ENCODE measurements at places on chromosomes 1 and 21. TPM values are rescaled to one million over a fixed set of nuclear protein-coding genes. Genes with fewer than 3 reads are reported as not detected.

Gene ZBTB21
- 16.4 TPM for total RNA-seq

Gene GPR61
- total RNA-seq, result not detected

Gene IL10
- not detected for total RNA-seq

DNA sequence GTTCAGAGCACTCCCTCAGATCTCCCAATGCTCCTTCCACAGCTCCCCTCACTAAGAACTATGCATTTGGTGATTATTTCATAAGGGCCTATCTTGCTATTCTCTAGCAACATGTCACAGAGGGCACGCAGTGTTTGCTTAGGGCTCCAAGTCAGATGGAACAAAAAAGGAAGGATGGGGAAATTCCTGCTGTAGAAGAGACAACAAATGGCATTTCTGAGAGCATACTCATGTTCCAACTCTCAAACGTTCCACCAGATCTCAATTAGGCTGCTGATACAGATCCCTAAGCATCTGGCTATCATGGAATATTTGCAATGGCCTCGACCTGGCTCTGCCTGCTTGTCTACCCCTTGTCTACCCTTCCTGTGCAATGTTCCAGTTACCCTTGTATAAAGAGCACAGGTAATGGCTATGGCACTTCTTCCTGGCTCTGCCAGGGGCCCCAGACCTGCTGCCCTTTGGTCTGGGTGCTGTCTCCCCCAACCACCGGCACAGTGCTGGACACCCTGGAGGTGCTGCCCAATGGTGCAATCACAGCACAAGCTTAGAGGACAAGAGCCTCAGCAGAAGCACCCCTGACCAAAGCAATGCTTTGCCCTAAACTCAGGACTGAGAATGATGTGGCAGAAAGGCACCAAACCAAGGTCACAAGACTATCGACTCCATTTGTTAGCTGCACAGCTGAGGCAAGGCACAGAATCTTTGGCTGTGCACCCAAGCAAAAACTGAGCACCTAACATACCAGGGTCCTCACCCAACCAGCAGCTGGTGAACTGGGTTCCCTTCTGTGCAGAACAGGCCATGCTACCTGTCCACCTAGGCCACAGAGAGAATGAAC, 3.6 kb downstream of the PARP1 start:
- H3K27me3 ChIP-seq, result no peaks in the 10 kb centered on the region
- H3K4me3 ChIP-seq, result peak overlapping the region; percentile 97
- DNase-seq, result no peak
- H3K4me1 ChIP-seq, result peaks cover 66% of the 10 kb centered on the region
- peaks cover 21% of the 10 kb centered on the region for H3K36me3 ChIP-seq
- peak overlapping the region; percentile 87 for H3K27ac ChIP-seq

- H3K27me3 ChIP-seq, result no peaks in the 10 kb centered on the region
- no peaks in the 10 kb centered on the region for H3K36me3 ChIP-seq
- no peak for DNase-seq
- no peak overlapping the region for H3K4me3 ChIP-seq
- H3K4me1 ChIP-seq, result no peaks in the 10 kb centered on the region
These were observed 97.7 kb upstream of the FGGY start for GRCh38 chr1:59199147-59199546.

DNA sequence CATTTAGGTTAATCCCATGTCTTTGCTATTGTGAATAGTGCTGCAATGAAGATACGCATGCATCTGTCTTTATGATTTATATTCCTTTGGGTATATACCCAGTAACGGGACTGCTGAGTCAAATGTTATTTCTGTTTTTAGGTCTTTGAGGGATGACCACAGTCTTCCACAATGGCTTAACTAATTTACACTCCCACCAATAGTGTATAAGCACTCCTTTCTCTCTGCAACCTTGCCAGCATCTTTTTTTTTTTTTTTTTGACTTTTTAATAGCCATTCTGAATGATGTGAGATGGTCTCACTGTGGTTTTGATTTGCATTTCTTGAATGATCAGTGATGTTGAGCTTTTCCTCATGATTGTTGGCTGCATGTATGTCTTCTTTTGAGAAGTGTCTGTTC, 33.5 kb downstream of the ASH1L start:
- no peaks in the 10 kb centered on the region for H3K36me3 ChIP-seq
- no peak for DNase-seq
- no peak overlapping the region for H3K27ac ChIP-seq
- no peaks in the 10 kb centered on the region for H3K27me3 ChIP-seq
- no peak overlapping the region for H3K4me3 ChIP-seq
- peaks cover 5% of the 10 kb centered on the region for H3K4me1 ChIP-seq

DNA sequence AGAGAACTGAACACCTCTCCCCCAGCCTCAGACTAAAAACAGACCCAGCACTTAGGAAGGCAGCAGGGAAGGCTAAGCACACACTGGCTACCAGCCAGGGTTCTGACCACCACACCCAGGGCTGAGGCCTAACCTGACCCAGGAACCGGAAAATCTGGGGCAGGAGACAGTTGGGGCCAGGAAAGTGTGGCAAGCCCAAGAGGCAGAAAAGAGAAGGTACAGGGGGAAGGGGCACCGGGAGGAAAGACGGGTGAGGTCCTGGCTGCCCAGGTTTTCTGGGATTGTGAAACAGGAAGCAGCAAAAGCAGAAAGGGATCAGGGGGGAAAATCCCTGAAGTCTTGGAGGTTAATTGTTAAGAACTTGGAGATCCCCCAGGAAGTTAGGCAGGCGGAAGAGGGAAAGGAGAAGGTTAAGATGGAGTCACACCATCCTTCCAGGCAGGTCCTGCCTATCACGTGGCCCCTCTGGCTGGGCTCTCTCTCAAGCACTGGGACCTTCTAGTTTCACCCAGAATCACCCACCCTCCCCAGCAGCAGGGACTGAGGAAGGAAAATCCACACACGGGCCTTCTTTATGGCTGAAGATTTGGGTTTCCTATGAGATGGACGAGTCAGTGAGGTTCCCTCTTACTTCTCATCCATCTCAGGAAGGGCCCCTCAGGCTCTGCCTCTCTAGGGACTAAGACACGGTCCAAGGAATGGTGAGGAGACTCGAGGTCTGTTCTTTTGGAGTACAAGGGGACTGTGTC, 2.6 kb downstream of the HDGF start:
- H3K27ac ChIP-seq, result peak overlapping the region; percentile 97
- H3K27me3 ChIP-seq, result no peaks in the 10 kb centered on the region
- peak overlapping the region; percentile 94 for H3K4me3 ChIP-seq
- no peak for DNase-seq

- peaks cover 4% of the 10 kb centered on the region for H3K36me3 ChIP-seq
- H3K4me1 ChIP-seq, result no peaks in the 10 kb centered on the region
- no peaks in the 10 kb centered on the region for H3K27me3 ChIP-seq
These were observed 90.4 kb downstream of the INTS7 start for GRCh38 chr1:211944733-211945500.

- H3K36me3 ChIP-seq, result peaks cover 5% of the 10 kb centered on the region
- no peak overlapping the region for H3K4me3 ChIP-seq
- H3K27ac ChIP-seq, result peak overlapping the region; percentile 28
- DNase-seq, result no peak
- H3K4me1 ChIP-seq, result peaks cover 75% of the 10 kb centered on the region
These were observed 80.0 kb downstream of the ADGRL2 start for GRCh38 chr1:81880781-81881180.

DNA sequence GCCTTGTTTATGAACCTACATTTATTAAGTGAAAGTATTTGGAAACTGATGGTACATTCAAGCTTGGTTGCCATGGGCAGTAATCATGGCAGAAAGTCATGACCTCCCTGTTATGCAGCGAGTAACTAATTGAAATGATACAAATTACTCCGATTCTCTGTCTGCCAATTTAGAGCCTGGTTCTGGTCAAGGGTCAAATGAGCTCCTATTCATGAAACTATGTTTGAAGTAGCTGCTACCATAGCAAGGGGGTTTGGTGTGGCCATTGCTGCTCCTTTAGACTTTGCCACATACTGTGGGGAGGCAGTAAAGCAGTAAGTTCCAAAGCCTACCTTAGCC, 187.2 kb upstream of the FOXD3 start:
- H3K4me1 ChIP-seq, result peaks cover 67% of the 10 kb centered on the region
- no peaks in the 10 kb centered on the region for H3K36me3 ChIP-seq
- no peak for DNase-seq
- H3K27me3 ChIP-seq, result peaks cover 89% of the 10 kb centered on the region
- H3K4me3 ChIP-seq, result peak overlapping the region; percentile 33

DNA sequence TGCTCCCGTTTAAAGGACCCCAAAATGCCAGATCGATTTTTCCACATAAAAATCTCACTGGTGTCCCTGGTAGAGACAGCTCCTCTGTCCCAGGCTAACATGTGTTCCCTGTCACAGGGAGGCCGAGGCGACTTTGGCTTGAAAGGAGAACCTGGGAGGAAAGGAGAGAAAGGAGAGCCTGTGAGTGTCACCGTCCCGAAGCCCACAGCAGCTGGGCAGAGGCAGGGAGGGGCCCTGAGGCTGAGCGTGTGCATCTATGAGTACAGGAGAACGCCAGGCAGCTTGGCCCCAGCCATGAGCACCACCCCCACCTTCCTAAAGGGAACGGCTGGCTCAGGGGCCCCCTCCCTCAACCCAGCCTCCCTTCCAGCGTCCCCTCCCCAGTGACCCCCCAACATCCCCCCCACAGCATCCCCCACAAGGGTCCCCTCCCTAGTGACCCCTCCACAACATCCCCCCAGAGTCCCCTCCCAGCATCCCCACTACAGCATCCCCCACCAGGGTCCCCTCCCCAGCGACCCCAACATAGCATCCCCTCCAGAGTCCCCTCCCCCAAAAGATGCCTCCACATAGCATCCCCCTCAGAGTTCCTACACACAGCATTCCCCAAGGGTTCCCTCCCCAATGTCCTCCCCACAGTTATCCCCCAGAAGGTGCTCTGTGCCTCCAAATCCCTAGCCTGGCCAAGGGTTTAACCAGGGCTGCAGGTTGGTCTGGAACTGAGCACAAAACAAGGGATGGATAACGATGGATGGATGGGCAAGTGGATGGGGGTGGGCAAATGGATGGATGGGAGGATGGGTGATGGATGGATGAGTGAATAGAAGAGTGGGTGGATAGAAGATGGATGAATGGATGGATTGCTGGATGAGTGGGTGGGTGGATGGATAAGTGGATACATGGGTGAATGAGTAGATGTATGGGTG, 25.1 kb downstream of the COL6A2 start:
- DNase-seq, result no peak
- no peak overlapping the region for H3K27ac ChIP-seq
- no peaks in the 10 kb centered on the region for H3K4me1 ChIP-seq
- no peaks in the 10 kb centered on the region for H3K36me3 ChIP-seq
- no peaks in the 10 kb centered on the region for H3K27me3 ChIP-seq
- H3K4me3 ChIP-seq, result no peak overlapping the region

GRCh38 chr1:29444081-29444715, 207.9 kb downstream of the PTPRU start:
- no peak overlapping the region for H3K4me3 ChIP-seq
- peaks cover 37% of the 10 kb centered on the region for H3K27me3 ChIP-seq

- no peaks in the 10 kb centered on the region for H3K36me3 ChIP-seq
- DNase-seq, result no peak
- H3K4me3 ChIP-seq, result no peak overlapping the region
- no peaks in the 10 kb centered on the region for H3K27me3 ChIP-seq
These were observed 210.4 kb upstream of the VAMP3 start for GRCh38 chr1:7560601-7561181.

- DNase-seq, result no peak
- H3K27me3 ChIP-seq, result no peaks in the 10 kb centered on the region
These were observed 61.0 kb upstream of the C8B start for GRCh38 chr1:57026624-57027354.

Data from neural crest cell (in vitro differentiated cells).